ENCODE measurements at places on chromosomes 16 and 17. TPM values are rescaled to one million over a fixed set of nuclear protein-coding genes. Genes with fewer than 3 reads are reported as not detected.

Gene PRSS27
- 1.8 TPM for total RNA-seq

Gene ABCC12
- 0.09 TPM for total RNA-seq

Gene ALOX15
- not detected for total RNA-seq

Gene ASGR1
- 1.0 TPM for total RNA-seq

Gene KPNA2
- total RNA-seq: 493 TPM

Gene KRT33A
- not detected for total RNA-seq

Gene IL32
- total RNA-seq: 38.0 TPM

Gene MARCHF10
- 1.2 TPM for total RNA-seq

Gene HEATR9
- total RNA-seq: not detected

Gene KLHL10
- 0.08 TPM for total RNA-seq

Gene SLC7A5
- 947 TPM for total RNA-seq

Gene CCL3
- not detected for total RNA-seq

Gene DNAH3
- total RNA-seq: 0.07 TPM

Gene MT2A
- total RNA-seq: 706 TPM

Gene SLC52A1
- 0.41 TPM for total RNA-seq

Gene HCFC1R1
- 222 TPM for total RNA-seq

Gene KCNJ12
- total RNA-seq: 1.2 TPM

Gene KCTD19
- 0.21 TPM for total RNA-seq

Gene HAP1
- total RNA-seq: 1.7 TPM

Gene CCDC200
- not detected for total RNA-seq

Gene CORO6
- 5.7 TPM for total RNA-seq

Gene CETP
- not detected for total RNA-seq

Data from A549 treated with RU486 at 1 μM for 4 hours (cell line).